ENCODE measurements at places on chromosomes 7 and 10.

DNA sequence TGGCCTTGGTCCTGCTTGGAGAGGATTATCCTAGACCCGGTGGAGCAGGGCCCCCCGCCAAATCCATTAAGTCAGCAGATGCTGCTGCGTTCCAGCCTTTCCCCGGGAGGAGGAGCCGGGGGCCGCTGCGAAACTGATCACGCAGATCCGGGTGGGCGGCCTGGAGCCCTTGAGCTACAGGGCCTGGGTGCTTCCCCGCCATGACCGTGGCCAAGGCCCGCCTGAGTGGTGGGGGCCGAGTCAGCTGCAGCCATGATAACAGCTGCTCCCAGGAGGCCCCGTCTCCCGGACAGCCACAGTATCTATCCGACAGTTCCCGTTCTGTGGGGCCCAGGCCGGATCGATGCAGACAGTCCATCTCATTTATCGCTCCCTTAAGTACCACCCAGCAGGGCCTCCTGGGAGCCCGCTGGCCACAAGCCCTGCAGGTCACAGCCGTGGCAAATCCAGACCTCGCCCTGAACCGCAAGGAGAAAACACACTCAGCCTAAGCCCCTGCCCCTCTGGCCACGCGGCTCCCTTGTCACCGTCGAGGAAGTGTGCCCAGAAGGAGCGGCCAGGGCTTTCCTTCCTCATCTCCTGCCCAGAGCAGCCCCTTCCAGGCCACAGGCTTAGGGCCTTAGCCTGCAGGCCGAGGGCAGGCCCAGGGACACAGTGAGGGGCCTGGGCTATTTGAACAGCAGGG, 34.4 kb upstream of the SLC29A4 start:
- no peak for DNase-seq

DNA sequence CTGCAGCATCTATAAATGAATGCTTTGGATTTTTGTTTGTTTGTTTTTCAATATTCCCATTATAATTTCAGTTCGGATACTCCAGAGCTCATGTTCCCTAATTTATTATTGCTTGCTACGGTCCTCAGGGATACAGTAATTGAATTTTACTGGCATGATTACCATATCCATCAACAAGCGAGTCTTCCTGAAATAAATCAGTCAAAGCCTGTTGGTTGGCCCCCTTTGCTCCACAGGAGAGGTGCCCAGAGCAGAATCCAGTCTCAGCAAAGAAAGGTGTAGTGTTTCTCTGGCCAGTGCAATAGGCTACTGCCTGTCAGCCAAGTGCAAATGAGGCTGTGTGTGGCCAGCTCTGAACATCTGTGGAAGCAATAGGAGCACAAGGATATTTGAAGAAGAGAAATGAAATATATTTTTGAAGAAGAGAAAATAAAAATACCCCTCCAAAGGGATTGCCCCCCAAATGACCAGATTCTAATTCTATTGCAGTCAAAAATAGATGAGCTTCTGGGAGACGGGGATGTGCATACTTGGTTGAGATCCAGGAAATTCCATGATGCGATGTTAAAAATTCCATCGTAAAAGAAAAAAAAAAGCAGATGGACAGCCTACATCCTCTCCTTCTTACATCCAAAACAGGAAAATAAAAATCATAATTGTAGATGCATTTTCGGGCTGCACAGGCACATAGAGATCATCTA, 18.1 kb downstream of the TRIL start:
- no peak for DNase-seq

- DNase-seq: no peak
These were observed 11.0 kb upstream of the NUB1 start for GRCh38 chr7:151330661-151331060.

GRCh38 chr10:13053794-13054462, 46.0 kb upstream of the OPTN start:
- DNase-seq: no peak

GRCh38 chr7:91127959-91128358, 136.3 kb upstream of the FZD1 start:
- no peak for DNase-seq

Data from hematopoietic multipotent progenitor cell treated with erythropoietin and hydrocortisone succinate and interleukin-3 and kit ligand, for 15 days (in vitro differentiated cells).